ENCODE measurements at places on chromosomes 3 and 15.

- no peak for DNase-seq
These were observed 108.2 kb upstream of the KBTBD8 start for GRCh38 chr3:66889750-66890494.

- DNase-seq: no peak
These were observed 359.8 kb upstream of the C2CD4B start for GRCh38 chr15:62524848-62525247.

GRCh38 chr15:66599536-66600239 lies 33.9 kb upstream of the LCTL start:
- DNase-seq: no peak

- no peak for DNase-seq
These were observed 27.1 kb upstream of the PIK3CB start for GRCh38 chr3:138861798-138862197.

- peak; percentile 4 for DNase-seq
These were observed 8.1 kb upstream of the VPS39 start for GRCh38 chr15:42215913-42216829.

DNA sequence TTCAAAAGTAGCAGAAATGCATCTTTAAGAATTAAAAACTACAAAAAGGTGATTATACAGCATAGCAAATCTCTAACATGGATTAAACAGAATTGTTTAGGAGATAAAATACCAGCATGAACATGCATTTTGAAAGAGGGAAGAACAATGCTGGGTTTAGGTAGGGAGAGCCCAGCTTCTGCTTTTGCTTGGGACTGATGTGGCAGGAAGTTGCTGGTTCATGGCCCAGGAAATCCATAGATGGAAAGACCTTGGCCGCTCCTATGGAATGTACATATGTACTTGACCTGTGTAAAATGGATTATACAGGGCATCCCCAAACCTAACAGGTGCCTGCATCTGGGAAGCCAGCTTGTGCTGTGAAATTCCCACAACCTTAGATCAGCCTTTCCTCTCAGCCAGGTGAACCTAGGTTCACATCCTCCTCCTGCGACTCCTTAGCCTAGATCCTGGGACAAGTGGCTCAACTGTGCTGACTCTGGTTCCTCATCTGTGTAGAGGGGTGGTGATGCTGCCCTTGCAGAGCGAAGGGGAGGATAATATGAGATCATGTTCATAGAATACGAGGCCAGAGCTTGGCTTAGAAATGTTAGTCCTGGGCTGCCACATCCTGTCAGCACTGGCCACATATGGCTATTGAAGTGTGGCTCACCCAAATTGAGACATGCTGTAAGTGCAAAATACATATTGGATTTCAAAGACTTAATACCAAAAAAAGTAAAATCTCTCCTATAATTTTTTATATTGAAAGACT lies 47.0 kb upstream of the PLXNA1 start:
- DNase-seq: no peak

DNA sequence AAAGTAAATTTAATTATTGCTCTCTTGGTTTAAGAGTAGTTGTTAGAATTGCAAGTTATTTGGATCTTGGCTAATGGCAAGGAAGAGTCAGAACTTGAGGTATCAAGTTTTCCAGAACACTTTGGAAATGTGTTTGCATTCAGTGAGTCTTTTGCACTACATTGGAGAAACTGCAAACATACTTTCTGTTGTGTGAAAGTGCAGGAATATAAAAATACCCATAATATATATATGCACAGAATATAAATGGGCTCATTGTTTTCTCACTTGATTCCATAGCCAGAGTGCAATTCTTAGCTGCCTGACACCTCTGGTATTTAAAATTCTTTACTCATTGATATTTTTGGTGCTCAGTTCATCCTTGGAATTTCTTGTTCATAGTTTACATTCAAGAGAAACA lies 92.9 kb downstream of the HCN4 start:
- DNase-seq: no peak

GRCh38 chr15:71754660-71755059 lies 55.7 kb upstream of the NR2E3 start:
- DNase-seq: no peak

DNA sequence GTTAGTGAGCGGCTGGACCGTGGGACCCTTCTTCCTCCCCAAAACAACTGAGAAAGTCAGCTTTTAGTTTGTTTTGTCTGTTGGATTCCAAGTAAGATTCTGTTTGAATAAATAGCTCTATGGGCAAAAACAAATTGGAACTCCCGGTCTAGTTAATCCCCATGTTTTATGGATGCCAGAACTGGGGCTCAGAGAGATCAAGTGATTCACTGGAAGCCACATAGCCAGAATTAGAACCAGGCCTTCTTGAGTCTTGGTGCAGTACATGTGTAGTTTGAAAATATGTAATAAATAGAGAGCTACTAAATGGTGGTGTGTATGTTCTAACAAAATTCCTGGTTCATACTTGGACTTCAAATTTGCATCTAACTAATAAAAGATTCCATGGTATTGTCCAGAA lies 29.3 kb upstream of the POLR2M start:
- no peak for DNase-seq

- DNase-seq: no peak
These were observed 17.3 kb downstream of the MRPS11 start for GRCh38 chr15:88484682-88485331.

GRCh38 chr15:50904211-50904610 lies 4.3 kb upstream of the AP4E1 start:
- no peak for DNase-seq

Data from NCI-H1694 treated with DMSO at 0.1 percent for 48 hours (cell line).